ENCODE measurements at places on chromosomes 2 and 18. TPM values are rescaled to one million over a fixed set of nuclear protein-coding genes. Genes with fewer than 3 reads are reported as not detected.
A peak's percentile ranks its signal among the peaks of the same experiment; 100 is the strongest.

DNA sequence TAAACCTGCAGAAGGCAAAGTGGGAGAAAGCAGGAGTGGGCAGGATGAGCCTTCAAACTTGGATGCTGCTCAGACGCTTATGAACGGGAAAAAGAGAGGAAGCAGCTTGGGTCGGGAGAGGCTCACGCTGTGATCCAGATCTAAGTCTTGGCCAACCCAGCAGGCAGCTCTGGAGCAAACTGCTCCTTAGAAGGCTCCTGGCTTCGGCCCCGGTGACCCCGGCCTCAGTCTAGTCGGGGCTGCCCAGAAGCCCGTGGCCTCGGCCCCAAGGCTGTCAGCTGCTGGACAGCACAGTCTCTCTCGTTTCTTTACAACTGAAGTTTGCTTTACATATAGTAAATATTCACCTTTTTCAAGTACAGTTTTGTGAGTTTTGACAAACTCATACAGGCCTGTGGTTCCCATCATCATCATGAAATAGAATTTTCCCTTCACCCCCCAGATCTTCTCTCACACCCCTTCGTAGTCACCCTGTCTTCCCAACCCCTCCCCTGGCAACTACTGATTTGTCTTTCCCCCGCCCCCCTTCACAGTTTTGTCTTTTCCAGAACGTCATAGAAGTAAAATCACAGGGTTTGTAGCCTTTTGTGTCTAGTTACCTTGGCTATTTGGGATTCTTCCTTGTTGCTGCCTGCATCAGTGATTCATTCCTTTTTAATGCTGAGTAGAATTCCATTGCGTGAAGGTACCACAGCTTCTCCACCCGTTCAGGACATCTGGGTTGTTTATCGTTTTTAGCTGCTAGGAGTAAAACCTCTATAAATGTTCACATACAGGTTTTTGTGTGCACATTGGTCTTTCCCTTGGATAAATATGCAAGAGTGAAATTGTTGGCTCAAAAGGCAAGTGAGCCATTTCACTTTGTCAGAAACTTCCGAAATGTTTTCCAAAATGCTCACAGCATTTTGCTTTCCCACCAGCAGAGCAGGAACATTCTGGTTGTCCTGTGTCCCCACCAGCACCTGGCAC lies 35.1 kb downstream of the MYO7B start:
- no peak for DNase-seq

DNA sequence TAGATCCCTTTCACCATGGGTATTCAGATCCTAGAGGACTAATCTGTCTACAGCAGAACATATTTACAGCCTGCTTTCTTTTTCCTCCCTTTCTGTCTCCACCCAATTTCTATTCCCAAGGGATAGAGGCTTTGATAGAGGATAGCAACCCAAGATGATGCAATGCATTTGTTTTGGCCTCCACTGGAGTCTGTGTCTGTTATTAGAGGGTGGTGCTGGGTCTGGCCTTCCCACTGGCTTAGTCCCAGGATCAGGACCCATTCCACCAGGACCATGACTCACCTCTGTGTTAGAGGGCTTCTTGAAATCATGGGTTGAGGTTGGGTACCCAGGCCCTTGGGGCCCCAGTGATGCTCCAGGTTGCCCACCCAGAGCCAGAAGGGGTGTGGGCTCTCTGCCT lies 239.7 kb upstream of the TNP1 start:
- DNase-seq: no peak

GRCh38 chr2:227853204-227853629 lies 18.2 kb upstream of the DAW1 start:
- DNase-seq: no peak

The VAMP8 gene
- total RNA-seq: 105 TPM

GRCh38 chr2:142321706-142322280 lies 191.0 kb upstream of the LRP1B start:
- DNase-seq: no peak

DNA sequence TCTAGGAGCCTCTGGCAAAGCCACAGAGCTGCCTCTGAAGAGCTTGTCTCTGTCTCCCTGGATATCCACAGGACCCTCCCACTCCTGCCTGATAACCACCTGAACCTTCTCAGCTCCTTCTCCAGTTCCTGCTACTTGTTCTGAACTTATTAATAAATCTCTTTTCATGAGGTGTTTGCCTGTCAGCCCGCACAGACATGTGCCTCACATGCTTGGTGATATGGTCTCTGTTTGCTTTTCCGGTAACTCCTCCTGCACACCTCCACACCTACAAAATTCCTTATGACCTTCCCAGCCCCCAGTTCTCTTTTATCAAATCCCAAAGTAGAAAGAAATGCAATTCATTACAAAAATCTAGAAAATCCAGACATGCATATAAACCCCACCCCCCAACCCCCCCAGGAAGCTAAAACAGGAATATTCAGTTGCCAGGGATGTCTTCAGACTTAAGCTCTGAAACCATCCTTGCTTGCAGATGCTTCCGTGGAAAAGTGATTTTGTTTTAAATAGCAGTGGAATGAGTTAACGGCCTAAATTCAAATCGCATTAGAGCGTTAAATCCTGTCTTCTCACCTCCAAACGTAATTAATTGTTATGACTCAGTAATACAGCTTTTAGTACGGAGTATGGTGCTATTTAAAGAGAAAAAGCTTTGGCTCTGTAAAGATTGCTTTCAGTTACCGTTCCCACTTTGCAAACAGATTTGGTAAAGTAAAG lies 2.1 kb upstream of the PID1 start:
- DNase-seq: no peak

The RPL31 gene
- total RNA-seq: 1,403 TPM

DNA sequence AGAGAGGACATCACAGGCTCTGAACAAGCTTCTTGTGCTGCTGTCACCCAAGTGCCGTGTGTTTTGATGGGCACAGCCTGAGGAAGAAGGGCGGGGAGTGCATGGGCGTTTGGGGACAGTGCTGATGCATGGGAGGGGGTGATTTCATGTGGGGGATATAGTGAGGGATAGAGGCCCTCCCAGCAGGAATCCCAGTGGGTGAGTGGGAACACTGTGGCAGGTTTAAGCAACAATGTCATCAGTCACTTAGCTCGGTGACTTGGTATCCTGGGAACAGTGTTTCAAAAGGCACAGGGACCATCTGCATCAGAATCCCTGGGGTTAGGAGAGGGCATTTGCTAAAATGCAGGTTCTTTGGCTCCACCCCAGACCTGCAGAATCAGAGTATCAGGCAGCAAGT lies 609 bp downstream of the SIGLEC15 start:
- no peak for DNase-seq

The ALPG gene
- not detected for total RNA-seq

- no peak for DNase-seq
These were observed 32.7 kb downstream of the PDIA6 start for GRCh38 chr2:10779776-10780490.

The COL4A3 gene
- not detected for total RNA-seq

DNA sequence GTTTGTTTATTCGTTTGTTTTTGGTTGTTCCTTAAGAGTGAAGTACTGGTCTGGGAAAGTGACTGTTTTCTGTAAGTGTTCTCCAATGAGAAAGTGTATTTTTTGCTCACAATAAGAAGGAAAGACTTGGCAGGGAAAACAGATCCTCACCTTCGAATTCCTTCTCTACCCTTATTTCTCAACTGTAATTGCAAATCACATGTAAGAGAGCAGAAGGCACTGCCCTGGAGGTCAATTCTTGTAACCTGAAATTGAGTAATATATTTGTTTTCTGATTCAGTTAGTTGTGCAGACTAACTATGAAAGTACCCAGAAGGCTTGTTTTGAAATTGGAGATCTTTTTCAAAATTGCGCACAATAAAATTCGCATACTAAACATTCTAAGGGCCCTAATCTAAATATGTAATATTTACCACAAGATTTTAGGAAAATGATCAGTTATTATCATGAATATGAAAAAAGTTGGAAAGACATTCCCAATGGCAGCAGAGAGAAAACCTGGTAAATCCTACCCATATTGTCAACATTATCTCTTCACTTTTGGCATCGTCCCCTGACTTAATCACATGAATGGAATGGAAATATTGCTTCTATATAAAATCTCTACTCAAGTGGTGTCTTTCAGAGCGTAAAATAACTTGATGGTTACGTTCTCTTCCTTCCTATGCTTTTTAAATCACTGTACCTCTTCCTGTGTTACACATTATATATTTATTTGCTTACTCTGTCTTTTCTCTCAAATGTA lies 24.1 kb downstream of the TFPI start:
- no peak for DNase-seq

The GLI2 gene
- not detected for total RNA-seq

DNA sequence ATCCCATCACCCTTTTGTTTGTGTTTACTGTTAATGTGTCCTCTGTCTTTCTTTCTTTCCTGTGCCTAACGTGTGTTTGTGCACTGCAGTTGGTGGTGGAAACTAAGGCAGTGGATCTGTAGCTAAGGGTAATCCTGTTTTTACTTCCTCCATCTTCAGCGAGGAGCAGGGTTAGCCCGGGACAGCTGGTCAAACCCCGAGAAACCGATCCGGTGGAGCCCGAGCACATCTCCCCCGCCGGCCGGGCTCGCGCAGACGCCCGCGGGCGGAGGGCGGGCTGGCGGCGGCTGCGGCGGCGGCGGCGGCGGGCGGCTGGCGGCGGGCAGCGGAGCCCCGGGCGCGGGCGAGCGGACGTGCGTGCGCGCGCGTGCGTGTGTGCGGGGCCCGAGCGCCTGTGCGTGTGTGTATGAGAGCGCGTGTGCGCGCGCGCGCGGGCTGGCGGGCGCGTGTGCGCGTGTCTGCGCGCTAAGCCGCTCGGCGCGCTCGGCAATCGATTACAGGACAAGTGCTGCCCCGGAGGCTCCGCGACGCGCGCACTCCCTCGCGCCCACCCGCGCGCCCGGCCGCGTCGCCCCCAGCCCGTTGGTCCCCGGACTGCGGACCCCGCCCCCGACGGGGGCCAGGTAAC lies at the start of gene IKZF2:
IKZF2 (minus strand) TSS at position 176 of the 628 bp plus-strand sequence. CDS start 2,983 bp downstream, outside the sequence.
- peak; percentile 96 for DNase-seq

GRCh38 chr2:133517876-133518275 lies 50.4 kb downstream of the NCKAP5 start:
- DNase-seq: no peak

DNA sequence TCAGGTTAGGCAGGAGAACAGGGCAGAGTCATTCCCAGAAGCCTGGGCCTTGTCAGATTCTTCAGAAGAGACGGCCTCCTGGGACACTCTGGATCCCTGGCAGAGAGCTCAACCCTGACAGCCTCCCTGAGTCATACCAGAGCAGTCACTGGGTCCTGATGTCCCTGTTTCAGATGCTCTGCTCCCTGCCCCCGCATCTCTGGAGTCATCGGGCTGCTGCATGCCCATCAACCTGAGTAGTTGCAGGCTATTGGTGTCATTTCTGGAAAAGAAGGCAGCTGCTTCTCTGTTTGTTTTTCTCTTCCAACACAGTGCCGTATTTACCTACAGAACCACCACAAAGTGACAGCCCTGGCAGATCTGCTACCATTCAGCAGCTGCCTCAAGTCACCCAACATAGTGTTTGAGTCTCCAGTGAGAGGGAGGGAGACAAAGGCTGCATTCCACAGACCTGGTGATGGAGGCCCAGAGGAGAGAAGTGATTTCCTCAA lies 145.1 kb downstream of the B3GNT2 start:
- no peak for DNase-seq

The CYP27C1 gene
- not detected for total RNA-seq

- no peak for DNase-seq
These were observed 64.4 kb downstream of the TTC21B start for GRCh38 chr2:165889158-165889557.

DNA sequence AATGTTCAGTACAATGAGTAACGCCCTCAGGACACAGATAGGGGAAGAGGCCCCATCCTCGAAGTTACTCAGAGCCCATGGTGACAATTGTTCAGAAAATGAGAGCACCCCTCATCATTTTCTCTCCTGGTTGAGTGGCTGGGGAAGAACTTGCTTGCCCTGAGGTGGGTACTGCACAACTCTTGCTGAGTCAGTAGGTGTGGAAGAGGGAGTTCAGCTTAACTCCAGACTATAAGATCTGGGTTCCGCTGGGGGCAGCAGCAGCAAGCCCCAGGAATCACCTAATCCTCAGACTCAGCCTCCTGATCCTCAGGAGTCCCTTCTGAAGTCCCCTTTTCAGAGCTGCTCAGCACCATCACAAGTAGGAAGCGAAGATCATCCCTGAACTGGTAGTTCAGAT lies 123.7 kb downstream of the PIEZO2 start:
- DNase-seq: no peak

DNA sequence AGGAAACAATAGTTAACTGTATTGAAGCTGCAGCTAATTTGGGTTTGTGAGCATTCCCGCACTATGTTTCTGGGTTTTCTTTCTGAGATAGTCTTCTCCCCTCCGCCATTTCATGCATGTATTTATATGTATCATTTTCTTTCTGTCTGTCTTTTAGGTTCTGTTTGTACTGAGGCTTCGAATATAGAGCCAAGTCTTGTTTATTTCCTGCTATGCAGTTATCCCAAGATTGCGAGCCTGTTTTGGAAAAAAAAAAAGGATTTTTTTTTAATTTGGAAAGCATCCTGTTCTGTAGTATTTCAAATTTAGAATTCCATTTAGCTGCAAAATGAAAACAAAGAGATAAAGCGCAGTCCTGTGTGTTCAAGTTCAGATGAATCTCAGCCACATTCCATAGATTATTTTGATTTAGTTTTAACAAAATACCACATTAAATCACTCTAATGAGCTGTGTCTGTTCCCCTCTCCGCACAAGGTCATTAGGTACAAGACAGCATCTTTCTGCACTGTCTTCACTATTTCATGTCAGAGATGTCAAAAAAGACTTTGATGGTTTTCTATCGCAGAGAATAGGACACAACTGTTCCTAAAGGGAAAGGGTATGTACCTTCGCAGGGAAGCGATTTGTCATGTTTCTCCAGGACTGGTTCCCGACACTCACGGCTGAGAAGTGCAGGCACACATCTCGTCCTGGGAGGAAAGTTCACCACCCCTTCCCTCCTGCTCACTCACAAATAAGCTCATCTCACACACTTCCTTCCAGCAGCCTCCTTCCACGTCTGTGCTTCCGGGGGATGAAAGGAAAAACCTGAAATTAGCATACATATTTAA lies 443.4 kb downstream of the ZNF516 start:
- DNase-seq: no peak

- DNase-seq: no peak
These were observed 955.4 kb upstream of the FANCL start for GRCh38 chr2:59196491-59196890.

DNA sequence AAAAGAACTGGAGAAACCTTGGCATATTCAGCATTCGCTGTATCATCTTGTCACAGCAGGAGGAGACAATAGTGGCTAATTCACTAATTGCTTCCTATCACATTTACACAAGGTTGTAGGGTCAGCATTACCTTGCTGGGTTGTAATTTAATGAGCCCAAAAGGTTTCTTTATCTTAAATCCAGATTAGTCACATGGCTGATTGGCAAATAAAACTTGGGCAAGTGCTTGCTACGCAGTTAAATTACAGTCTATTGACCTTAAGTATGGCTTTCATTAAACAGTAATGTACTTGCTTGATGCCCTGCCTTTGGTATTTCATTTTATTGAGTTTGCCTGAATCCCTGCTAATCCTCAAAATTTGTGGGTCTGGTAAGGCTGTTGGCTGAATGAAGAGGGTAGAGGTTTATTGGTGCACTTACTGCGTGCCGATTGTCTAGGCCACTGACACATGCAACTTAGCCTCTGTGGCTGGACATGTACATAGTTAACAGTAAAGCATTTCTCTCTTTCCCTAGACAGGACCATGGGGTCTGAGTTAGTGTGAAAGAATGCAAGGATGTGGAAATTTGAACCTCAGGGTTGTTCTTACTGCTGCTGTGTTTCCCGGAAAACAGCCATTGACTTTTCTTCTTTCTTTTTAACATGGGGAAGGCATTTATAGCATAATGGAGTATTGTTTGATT lies 34.3 kb downstream of the FMNL2 start:
- no peak for DNase-seq

The DYSF gene
- total RNA-seq: 0.10 TPM

Measured in CD4-positive, CD25-positive, alpha-beta regulatory T cell (primary cell).